ENCODE measurements at places on chromosomes 4 and X.

GRCh38 chr4:145048817-145049216 lies 49.2 kb downstream of the ANAPC10 start:
- no peak for DNase-seq

GRCh38 chr4:77797239-77797638 lies 21.9 kb downstream of the CNOT6L start:
- DNase-seq = no peak

- no peak for DNase-seq
These were observed 23.5 kb downstream of the TLR10 start for GRCh38 chr4:38759113-38759789.

GRCh38 chrX:148024425-148025148 lies 43.5 kb downstream of the FMR1NB start:
- no peak for DNase-seq

DNA sequence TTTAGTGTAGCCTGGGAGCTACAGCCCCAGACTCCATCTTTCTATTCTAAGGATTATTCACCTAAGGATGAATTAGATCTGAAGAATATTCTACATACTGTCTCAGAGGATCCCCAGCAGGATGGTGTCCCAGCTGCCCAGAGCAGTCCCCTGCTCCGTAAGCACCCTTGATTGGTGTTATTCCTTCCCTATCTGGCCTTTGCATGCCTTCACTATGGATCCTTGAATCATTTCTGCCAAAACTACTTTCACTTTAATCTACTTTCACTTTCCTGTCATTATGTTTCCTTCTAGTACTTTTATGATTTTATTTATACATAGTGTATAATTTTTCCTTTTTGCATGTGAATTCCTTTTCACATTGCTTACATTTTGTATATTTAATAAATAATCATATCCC lies 39.2 kb downstream of the ARHGAP24 start:
- no peak for DNase-seq

DNA sequence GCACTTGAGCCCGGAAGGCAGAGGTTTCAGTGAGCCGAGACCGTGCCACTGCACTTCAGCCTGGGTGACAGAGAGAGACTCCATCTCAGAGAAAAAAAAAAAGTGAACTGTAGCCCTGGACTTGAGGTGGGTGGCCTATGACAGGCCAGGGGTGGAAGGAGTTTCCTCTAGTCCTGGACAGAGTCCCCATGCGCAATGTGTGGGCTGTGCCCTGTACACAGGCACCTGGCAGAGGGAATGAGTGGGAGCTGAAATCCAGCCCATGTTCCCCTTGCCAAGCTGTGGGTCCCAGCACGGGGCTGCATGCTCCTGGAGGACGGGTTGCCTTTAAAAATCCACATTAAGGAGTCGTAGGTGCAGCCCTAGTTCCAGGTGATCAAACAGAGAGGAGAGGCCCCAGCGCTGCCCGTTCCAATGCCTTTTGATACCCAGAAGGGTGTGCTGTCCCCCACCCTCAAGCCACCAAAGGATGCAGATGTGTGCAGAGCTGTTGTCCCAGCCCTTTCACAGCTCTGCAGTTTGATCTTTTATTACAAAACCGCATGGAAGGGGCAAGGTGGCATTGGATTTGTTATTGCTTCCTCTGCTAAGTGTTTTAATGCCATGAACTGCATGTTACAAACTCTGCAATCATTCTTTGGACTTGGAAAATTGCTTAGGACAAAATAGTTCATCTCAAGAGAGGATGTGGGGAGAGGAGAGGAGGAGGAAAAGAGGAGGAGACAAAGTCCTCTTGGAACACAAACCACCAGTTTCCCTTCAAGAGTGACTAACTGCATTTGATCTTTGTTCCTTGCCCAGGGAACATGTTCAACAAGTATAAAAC lies 38.0 kb upstream of the PDK3 start:
- no peak for DNase-seq

DNA sequence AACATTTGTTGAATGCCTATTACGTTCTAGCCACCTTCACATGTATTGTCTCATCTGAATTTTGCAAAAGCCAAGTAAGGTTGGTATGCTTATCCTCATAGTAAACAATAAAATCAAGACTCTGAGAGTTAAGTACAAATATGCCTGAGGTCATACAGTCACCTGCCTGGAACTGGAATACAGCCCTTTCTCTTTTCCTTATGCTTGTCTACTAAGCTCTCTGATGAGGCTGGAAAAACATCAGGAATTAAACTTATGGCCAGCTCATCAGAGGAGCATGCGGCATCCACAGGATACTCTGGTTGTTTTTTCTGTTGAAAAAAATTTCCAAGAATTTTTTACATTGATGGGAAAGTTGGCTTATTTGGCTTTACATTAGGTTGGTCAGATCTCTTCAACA lies 35.5 kb downstream of the NCAPG start:
- no peak for DNase-seq

DNA sequence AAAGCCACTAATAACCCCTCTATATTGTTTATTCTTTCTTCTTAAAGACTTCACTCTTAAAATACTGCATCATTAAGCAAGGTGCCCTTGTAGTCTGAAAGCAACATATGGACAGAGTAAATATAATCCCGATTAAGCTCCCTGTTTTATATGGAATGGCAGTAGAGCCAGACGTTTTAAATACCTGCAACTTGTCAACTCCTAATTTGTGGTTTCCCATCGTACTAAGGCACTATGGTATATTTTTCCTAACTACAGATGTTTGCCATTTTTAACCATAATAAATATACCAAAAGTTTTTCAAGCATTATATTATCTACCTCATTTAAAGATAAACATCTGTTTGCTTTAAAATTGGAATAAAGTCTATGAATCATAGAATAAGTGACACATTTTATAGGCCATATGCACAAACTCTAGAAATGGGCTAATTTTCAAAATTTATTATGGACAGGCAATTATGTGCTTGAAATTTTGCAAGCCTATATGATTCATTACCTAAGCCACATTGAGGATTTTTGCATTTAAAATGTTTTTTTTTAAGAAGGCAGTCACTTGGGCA lies 194.6 kb downstream of the FRMPD4 start:
- no peak for DNase-seq

GRCh38 chrX:76454456-76454927 lies 27.0 kb downstream of the MAGEE1 start:
- no peak for DNase-seq

GRCh38 chr4:142913034-142913433 lies 66.9 kb upstream of the INPP4B start:
- DNase-seq = no peak

DNA sequence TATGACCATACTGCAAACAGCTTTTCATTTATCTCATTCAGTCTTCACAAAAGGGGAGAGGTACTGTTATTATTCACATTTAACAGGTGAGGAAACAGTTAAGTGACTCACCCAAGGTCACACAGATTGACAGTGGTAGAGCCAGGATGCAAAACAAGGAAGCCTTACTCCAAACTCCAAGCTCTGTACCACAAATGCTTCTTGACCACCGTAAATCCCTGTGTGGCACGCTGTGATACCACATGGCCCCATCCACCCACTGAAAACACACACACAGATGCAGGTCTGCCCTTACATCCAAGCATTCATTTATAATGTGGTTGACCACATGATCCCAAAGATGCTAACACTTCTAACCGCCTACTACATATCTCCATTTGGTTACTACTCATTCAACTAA lies 129.5 kb downstream of the TSPAN5 start:
- no peak for DNase-seq

GRCh38 chr4:54165011-54165410 lies 64.1 kb upstream of the PDGFRA start:
- DNase-seq = no peak

DNA sequence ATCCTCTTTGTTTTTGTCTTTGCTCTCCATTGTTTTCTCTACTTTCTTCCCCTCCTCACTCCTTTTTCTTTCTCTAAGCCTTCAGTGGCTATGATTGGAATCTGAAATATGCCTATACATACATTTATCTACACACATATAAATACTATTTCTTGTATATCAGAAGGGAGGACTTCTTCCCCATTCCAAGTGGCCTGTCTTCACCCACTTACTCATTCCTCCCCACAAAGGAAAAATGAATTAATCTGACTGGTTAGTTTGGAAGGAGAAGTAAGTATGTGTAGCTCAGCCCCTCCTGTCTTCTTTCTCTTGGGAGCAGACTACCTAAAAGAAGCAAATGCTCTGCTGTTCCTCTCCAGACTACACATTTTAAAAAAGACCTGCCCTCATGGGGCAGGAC lies 17.7 kb downstream of the GUCY2F start:
- DNase-seq = no peak

DNA sequence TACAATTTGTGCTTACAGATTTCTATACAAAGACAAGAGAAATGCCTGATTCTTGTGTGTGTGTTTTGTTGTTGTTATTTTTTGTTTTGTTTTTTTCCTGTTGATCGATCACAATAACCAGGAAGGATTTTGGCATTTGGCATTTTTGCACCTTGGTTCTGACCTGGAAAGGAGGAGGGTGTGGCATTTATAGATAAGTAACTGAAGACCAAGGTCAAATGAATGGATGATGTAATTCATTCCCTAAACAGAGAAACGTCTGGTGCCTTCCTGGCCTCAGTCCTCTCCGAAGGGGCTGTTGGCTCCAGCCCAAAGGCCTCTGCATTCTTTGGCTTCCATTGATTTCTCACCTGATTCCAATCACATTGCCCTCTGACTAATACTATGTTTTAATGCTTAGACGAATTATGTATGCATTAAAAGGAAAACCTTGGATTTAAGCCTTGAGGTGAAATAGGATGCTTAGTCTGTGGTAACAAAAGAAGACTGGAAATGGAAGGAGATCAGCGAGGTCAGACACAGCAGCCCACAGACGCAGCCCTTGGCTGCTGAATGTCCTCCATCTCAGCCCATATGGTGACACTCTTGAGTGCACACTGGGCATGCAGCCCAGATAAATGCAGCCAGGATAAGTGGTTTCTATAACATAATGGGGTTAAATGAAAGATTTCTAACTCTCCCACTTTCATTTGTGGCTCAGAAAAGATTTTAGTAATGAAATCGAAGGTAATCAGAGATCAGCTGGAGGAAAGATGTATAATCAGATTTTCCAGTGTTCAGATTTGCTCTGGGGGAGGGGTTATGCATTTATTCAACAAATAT lies 60.5 kb upstream of the TRIM2 start:
- no peak for DNase-seq

DNA sequence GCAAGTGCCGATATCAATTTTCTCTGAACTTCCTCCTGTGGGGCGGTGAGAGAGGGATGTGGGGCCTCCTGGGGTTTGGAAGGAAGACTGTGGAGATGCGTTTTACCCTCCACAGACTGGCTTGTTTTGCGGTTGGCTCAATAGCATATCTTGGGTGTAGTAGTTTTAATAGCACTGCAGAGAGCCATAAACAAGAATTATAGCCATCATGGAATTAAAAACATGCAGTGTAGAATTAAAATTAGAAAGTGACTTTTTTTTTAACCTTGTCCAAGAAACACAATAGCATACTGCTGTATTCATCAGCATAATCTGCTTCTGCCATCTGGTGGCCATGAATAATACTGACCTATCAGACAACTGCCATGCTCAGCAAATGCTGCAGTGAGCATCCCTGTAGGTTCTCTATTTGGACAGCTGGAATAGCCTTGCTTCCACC lies 47.3 kb upstream of the SCML1 start:
- no peak for DNase-seq

- DNase-seq = no peak
These were observed 215.4 kb downstream of the RAB28 start for GRCh38 chr4:13268703-13269102.

- no peak for DNase-seq
These were observed 628 bp downstream of the MXD4 start for GRCh38 chr4:2261110-2261852.

- no peak for DNase-seq
These were observed 61.7 kb downstream of the MAML3 start for GRCh38 chr4:140092094-140092851.

- no peak for DNase-seq
These were observed 418.0 kb downstream of the PACRGL start for GRCh38 chr4:21118301-21118700.

- DNase-seq = no peak
These were observed 338.5 kb downstream of the SPOCK3 start for GRCh38 chr4:166895771-166896170.

- no peak for DNase-seq
These were observed 140.0 kb downstream of the IDS start for GRCh38 chrX:149365061-149365460.

DNA sequence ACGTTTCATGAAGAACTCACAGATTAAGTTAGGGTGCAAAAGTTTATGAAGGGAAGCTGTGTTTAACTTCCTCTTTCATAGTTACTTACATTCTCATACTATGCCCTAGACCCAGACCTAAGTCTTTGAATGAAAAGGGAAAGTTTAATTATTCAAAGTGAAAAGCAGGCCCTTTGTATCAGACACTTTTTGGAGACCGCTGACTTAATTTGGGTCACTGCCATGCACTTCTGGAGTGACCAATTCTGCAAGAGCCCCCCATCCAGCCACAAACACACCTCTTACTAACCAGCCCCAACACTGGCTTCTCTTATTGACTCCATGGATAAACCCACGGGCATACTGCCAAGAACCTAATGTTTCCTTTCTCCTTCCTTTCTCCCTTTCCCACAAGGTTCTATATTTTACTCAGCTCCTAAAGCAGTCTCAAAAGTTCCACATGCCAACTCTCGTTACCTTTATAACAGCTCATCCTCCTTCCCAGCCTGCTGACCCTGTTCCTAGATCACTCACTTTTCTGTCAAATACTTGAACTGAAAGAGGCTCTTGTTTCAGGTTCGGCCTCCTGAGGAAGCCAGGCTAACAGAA lies 34.5 kb downstream of the ABCE1 start:
- no peak for DNase-seq

- DNase-seq = no peak
These were observed 195.7 kb upstream of the ANK2 start for GRCh38 chr4:112853662-112854256.

- no peak for DNase-seq
These were observed 186.4 kb downstream of the DCLK2 start for GRCh38 chr4:150264595-150265161.

- DNase-seq = no peak
These were observed 47.3 kb downstream of the JAKMIP1 start for GRCh38 chr4:6152869-6153705.

DNA sequence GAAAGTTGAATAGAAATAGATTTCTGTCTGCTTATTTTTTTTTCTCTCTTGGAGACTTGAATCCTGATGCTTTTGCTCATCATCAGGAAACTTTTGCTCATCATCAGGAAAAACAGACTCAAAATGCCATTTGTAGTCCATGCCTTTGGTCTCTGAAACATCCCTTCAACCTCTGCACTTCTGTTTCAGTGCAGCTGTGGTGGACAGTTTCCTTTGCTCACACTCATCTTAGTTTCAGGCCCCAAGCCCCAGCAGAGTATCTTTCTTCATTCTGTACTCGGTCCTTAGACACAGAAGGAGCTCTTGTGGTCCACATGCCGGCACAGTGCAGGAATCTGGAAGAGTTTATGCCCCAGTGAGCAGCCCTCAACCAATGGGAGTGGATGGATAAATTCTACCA lies 337.9 kb downstream of the PPP3CA start:
- DNase-seq = no peak

GRCh38 chrX:40405399-40405798 lies 175.4 kb upstream of the ATP6AP2 start:
- DNase-seq = no peak

GRCh38 chr4:30881985-30882384 lies 161.8 kb downstream of the PCDH7 start:
- DNase-seq = no peak

- DNase-seq = no peak
These were observed 6.4 kb upstream of the SLC10A6 start for GRCh38 chr4:86855572-86855971.

GRCh38 chr4:184255361-184255760 lies 37.7 kb upstream of the ENPP6 start:
- no peak for DNase-seq

- DNase-seq = no peak
These were observed 398.0 kb downstream of the MAPK10 start for GRCh38 chr4:85961887-85962286.

Data from activated CD8-positive, alpha-beta memory T cell treated with anti-CD3 and anti-CD28 coated beads for 1 hour (primary cell).